ENCODE measurements at places on chromosomes 16 and 17.

DNA sequence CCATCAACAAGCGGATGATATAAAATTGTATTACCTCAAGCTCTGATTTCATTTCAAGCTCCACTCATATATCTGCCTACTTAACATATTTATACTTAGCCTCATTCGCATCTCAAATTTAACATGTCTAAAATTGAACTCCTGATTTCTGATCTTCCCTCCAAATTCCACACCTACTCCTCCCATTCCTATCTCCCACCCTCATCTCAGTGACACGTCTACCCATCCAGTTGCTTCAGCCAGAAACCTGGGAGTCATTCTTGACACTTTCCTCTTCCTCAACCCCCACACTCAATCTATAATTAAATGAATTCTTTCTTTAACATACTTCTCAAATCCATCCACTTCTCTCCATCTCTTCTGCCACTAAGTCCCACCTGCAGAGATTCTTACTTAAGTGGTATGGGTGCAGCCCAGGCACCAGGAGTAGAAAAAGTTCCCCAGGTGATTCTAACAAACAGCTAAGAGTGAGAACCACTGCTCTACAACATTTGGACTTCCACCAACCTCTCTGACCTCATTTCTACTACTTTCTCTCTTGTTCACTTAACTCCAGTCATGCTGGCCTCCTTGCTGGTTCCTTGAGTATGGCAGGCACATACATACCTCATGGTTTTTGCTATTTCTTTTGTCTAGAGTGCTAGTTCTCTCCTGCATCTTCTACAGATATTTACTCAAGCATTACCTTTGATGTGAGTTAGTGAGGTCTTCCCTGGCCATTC lies 18.1 kb downstream of the SPOP start:
- DNase-seq: no peak

- DNase-seq: no peak
These were observed 22.7 kb downstream of the BCO1 start for GRCh38 chr16:81261049-81261648.

- no peak for DNase-seq
These were observed 93.9 kb upstream of the CDH8 start for GRCh38 chr16:62130101-62130500.

GRCh38 chr17:38464723-38465390 lies 36.6 kb downstream of the ARHGAP23 start:
- peak; percentile 88 for DNase-seq

DNA sequence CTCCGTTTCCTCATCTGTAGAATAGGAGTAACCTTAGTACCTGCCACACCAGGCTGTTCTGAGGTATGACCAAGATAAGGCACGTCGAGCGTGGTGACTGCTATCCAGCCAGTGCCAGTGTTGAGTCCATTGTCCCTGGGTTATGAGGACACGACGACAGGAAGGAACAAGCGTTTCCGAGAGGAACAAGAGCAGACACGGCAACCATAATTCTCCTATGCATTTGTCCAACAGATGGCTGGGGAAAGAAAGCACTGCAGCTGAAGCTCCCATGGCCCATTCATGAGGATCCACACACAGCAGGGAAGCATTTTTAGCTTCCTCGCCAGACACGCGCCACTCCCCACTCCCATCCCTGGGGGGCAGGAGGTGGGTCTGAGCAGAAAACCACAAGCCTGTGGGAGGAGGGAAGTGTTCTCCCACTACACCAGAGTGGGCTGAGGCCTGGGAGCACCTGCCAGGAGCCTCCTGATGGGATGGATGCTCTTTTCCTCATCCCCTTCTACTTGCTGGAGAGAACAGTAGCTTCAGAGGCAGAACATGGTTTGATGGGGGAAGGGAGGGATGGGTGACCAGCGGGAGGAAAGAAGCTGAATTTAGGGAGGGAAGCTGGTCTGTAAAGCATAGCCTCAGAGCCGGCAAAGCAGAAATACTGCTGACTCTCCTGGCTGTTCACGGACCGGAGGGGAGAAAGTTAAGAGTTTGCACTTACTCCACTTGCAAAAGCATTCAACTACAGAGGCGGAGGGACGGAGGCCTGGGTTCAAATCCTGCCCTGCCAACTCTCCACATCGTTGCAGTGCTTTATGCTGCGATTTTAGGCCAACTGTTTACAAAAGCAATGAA lies 2.7 kb downstream of the COTL1 start:
- DNase-seq: no peak

GRCh38 chr17:2634361-2634960 lies 41.0 kb downstream of the PAFAH1B1 start:
- DNase-seq: peak; percentile 89

DNA sequence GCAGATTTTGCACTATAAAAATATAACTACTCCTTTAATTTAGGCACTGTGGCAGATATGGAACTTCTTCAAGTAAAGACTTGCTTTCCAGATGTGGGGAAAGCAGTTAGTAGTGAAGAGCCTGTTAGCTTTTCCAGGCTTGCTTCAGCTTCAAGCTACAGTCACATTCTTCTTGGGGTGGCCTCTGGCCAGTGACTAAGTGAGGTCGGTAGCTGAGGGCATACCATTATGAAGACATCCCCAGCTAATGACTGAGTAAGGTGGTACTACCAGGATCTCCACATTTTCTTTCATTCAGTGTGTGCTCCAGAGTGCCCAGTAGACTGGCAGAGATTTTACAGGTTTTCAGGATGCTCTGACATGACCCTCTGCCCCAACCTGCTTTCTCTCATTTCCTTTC lies 167.1 kb upstream of the KIF2B start:
- peak; percentile 3 for DNase-seq

DNA sequence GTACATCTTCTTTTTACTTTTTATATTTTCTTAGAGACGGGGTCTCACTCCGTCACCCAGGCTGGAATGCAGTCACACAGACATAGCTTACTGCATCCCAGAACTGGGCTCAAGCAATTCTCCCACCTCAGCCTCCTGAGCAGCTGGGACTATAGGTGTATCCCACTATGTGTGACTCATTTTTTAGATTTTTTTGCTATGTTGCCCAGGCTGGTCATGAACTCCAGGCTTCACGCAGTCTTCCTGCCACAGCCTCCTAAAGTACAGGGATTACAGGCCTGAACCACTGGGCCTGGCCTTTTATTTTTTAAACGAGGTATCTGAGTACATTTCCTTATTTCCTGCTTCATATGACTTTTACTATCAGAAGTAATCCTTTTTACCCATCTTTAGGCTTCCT lies 48.0 kb downstream of the GLG1 start:
- no peak for DNase-seq

GRCh38 chr17:45040459-45040858 lies 11.0 kb downstream of the DCAKD start:
- DNase-seq: no peak

- no peak for DNase-seq
These were observed 346.3 kb downstream of the TMEM114 start for GRCh38 chr16:8243981-8244380.

DNA sequence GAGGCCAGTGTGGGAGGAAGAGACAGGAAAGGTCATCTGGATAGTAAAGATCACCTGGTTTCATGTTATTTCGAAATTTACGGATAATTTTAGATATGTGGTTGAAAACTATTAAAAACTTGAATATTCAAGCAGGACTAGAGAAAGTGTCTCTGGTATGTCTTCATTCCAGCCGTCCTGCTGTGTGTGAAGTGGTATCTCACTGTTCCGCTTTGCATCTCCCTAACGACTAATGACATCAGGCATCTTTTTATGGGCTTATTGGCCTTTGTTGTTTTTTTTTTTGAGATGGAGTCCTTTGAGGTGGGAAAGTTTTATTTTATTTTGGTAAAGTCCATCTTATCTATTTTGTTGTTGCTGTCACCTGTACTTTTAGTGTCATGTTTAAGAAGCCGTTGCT lies 214.4 kb upstream of the CHMP6 start:
- no peak for DNase-seq

DNA sequence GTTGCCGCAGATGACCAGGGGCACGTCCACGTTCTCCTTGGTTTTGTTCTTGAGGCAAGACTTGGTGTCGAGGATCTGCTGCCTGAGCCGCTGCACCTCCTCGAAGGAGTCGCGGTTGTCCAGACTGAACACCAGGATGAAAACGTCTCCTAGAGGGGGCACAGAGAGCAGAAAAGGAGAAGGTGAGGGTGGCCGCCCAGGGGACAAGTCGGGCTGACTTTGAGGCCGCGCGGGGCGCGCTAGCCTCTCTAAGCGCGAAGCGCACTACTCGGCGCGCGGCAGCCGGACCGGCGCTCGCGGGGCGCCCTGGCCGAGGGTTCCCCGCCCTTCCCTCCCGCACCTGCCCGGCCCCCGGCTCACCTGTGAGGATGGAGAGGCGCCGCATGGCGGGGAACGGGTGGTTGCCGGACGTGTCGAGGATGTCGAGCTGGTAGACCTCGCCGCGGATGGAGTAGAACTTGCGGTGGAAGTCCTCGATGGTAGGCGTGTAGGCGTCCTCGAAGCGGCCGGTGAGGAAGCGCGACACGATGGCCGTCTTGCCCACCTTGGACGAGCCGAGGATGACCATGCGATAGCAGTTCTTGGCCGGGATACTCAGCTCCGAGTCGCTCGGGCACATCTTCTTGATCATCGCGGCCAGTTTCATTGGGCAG lies 533 bp downstream of the RASD1 start:
- no peak for DNase-seq

DNA sequence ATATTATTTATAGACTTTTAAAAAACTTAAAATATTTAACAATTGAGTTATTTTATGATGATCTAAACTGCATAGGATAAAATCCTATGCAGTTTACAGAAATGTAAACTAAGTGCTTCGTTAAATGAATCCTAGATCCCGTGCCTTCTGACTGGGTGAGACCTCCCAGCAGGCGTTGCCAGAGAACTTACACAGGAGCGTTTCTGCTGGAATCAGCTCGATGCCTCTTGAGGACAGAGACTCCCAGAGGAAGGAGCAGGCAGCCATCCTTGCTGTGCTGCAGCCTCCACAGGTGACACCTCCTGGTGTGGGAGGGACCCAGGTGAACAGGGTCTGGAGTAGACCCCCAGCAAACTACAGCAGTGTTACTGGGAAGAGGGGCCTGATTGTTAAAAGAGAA lies 160.4 kb downstream of the WWOX start:
- DNase-seq: no peak

- DNase-seq: no peak
These were observed 11.3 kb upstream of the PRR29 start for GRCh38 chr17:63986821-63987220.

DNA sequence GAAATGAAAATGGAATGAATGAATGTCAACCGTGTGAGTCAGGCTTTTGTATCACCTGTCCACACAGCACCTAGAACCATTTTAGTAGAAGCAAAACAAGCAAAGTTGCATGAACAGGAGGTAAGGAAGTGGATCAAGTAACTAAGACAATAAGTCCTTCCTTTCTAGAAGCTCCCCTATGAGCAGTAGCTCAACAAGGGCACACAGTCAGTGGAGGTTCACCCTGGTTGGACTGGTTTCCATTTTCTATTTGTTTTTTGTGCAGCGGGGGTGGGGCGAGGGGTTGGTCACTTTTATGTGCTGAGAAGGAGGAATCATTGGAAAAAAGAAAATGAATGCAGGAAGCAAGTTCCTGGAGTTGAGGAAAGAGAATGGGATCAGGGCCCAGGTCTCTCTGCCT lies 4.0 kb upstream of the HSBP1 start:
- no peak for DNase-seq

DNA sequence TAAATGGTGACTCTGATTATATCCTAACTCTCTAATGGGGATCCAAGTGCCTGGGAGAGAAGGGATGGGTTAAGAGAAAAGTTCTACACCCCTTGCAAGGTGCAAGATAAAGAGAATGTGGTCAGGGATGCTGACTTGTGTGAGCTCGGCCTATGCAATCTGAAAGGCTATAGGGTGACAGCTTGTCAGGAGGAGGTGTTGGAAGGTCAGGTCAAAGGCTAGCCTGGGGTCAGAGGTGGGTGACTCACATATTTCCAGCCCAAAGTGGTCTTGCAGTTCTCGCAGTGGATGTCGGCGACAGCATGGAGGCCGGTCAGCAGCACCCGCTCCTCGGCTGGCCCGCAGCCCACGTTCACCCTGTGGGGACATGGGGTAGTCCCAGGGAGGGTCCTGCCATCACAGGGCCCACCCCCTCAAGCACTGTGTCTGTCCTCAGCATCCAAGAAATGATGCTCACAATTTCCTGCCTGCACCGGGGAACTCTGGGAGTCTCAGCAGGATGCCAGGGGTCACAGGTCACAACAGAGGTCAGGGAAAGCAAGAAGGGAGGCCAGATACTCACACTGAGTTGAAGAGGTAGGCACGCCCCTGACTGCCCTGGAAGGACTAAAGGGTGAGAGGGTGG lies 1.4 kb downstream of the YPEL3 start:
- DNase-seq: no peak

- no peak for DNase-seq
These were observed 12.1 kb downstream of the ATP2C2 start for GRCh38 chr16:84380405-84380804.

GRCh38 chr16:19488213-19488640 lies 33.7 kb downstream of the GDE1 start:
- no peak for DNase-seq

DNA sequence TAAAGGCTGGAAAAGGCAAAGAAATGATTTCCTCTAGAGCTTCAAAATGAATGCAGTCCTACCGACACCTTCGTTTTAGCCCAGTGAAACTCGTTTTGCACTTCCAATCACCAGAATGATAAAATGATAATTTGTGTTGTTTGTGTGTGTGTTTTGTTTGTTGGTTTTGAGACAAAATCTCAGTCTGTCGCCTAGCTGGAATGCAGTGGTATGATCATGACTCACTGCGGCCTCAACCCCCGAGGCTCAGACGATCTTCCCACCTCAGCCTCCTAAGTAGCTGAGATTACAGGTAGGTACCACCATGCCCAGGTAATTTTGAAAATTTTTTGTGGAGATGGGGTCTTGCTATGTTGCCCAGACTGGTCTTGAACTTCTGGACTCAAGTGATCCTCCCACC lies 3.4 kb upstream of the EVPLL start:
- no peak for DNase-seq

GRCh38 chr16:4372578-4373355 lies 1.1 kb downstream of the VASN start:
- peak; percentile 48 for DNase-seq

GRCh38 chr16:65500007-65500406 lies 378.1 kb upstream of the CDH11 start:
- DNase-seq: no peak

GRCh38 chr17:41666237-41666641 lies 22.4 kb upstream of the EIF1 start:
- no peak for DNase-seq

- no peak for DNase-seq
These were observed 22.2 kb downstream of the CLEC19A start for GRCh38 chr16:19307587-19308241.

DNA sequence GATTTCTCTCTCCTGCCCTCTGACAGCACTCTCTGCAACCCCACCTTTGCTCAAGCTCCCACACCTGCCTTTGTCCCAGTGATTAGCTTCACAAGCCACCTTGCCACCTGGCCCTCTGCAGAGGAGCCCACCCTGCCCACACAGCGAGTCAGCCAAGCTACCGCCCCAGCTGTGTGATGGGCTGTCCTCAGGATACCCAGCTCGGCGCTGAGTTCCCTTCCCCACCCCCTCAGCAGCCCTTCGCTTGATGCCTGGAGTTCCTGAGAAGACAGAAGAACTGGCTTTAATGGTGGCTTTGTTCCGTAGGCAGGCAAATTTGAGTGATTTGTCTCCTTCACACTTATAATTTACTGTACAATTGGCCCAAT lies 266.4 kb downstream of the CBLN1 start:
- DNase-seq: no peak

All from RWPE1 (cell line).